ENCODE measurements at places on chromosomes 1 and 21. TPM values are rescaled to one million over a fixed set of nuclear protein-coding genes. Genes with fewer than 3 reads are reported as not detected.

The SLC6A9 gene
- 35.5 TPM for total RNA-seq

The WNT2B gene
- 1.9 TPM for total RNA-seq

The ZMYND12 gene
- total RNA-seq: 1.00 TPM

The PLA2G2C gene
- not detected for total RNA-seq

The RNF220 gene
- 74.2 TPM for total RNA-seq

The RPE65 gene
- total RNA-seq: not detected

The CFHR5 gene
- total RNA-seq: not detected

The HAPLN2 gene
- total RNA-seq: not detected

The TMCO4 gene
- 15.0 TPM for total RNA-seq

The NR0B2 gene
- total RNA-seq: not detected

The CFHR1 gene
- not detected for total RNA-seq

The FAM72D gene
- total RNA-seq: not detected

The SELL gene
- not detected for total RNA-seq

The FCRL2 gene
- total RNA-seq: not detected

The VWA1 gene
- 18.4 TPM for total RNA-seq

The PGBD5 gene
- total RNA-seq: 0.68 TPM

The AK4 gene
- 102 TPM for total RNA-seq
